ENCODE measurements at places on chromosomes 11 and 22. TPM values are rescaled to one million over a fixed set of nuclear protein-coding genes. Genes with fewer than 3 reads are reported as not detected.

Gene PGA4
- not detected for total RNA-seq

Gene OR8G1
- not detected for total RNA-seq

Gene IMMP1L
- 17.5 TPM for total RNA-seq

DNA sequence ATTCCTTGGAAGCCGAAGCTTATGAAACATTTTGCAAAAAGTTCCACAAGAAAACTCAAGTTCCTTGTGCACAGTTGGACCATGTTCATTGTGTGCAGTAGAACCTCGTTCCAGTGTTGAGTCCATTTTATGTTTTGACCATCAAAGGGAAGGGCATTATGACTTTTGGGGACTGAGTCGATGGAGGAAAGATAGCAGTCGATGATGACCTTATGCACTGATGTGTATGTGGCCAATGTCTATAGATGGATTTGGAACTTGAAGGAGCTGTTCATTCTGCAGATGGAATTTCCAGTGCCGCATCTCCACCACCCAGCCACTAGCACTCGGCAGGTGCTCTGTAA, 71.5 kb upstream of the IGLL5 start:
- DNase-seq = no peak

DNA sequence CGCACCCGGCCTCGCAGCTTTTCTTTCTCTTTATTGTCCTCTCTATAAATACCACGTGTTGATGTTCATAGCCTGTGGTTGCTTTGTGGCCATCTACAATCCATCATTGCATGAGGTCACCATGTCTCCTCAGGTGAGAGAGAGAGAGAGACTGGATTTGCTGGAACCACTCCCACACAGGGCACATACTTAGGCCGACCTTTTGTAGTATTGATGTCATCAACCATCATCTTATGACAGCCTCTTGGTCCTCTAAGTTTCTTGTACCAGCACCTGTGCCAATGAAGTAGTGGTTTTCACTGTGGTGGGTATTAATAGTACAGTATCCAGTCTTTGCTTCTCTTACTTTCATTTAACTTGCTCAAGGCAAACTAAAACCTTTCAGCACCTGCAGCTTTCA, 22.8 kb upstream of the P2RY6 start:
- peak; percentile 74 for DNase-seq

DNA sequence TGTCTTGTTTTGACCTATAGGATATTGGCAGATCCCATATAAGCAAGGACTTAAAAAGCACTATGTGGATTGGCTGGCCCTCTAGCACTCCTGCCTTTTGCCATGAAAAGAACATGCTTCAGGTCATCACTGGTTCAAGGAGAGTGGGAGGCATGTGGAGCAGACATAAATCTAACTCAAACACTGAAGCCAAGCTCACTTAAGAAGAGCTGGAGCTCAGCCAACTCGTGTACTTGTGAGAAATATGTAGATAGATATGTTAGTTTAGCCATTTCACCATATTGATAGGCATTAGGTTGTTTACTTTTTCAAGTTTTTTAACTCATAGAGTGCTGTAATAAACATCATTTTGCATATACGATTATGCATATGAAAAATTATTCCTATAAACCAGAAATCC, 19.9 kb upstream of the BBOX1 start:
- no peak for DNase-seq
